ENCODE measurements at places on chromosomes 2 and 18.

GRCh38 chr18:67281746-67282145, 234.8 kb downstream of the DSEL start:
- DNase-seq: no peak

GRCh38 chr2:186533717-186534116, 47.7 kb downstream of the ZC3H15 start:
- DNase-seq: no peak

GRCh38 chr18:48171490-48172188, 237.5 kb downstream of the ZBTB7C start:
- DNase-seq: no peak

GRCh38 chr2:61244694-61245093, 82.7 kb downstream of the C2orf74 start:
- no peak for DNase-seq

Data from AG09309 (cell line).